ENCODE measurements at places on chromosomes 1 and 21.

DNA sequence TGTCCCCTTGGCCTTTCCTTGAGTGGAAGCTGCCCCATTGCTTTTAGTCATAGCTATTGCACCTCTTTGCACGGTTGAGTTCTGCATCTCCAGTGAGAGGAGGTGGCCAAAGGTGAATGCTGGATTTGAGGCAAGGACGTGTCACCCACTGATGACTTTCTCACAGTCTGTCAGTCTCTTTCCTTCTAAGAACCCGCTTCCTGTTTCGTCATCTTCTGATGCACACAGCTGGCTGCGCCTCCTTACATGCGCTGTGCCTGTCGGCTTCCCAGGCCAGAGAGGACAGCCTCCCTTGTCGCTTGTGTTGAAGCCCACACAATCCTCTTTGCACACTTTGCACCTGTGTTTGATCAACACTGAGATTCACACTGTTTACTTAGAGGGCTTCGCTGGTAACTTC lies 41.8 kb upstream of the PWP2 start:
- DNase-seq, result no peak

DNA sequence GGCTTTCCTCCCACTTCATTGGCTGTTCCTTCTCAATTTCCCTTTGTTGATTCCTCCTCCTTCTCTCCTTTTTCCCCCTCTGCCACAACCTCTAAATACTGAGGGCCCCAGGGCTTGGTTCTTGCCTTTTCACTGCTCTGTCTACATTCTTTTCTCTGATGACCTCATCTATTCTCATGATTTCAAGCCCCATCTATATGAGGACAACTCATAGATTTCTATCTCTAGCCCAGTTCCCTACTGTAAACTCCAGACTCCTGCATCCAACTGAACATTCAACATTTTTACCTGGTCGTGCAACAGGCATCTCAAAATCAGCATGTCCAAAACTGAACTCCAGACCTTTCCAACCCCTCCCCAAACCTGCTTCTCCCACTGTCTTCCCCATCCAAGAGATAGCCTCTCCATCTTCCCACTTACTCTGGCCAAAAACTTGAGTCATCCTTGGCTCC lies 11.5 kb upstream of the SLC9A1 start:
- no peak for DNase-seq

GRCh38 chr1:208536212-208536611 lies 292.0 kb upstream of the PLXNA2 start:
- no peak for DNase-seq

DNA sequence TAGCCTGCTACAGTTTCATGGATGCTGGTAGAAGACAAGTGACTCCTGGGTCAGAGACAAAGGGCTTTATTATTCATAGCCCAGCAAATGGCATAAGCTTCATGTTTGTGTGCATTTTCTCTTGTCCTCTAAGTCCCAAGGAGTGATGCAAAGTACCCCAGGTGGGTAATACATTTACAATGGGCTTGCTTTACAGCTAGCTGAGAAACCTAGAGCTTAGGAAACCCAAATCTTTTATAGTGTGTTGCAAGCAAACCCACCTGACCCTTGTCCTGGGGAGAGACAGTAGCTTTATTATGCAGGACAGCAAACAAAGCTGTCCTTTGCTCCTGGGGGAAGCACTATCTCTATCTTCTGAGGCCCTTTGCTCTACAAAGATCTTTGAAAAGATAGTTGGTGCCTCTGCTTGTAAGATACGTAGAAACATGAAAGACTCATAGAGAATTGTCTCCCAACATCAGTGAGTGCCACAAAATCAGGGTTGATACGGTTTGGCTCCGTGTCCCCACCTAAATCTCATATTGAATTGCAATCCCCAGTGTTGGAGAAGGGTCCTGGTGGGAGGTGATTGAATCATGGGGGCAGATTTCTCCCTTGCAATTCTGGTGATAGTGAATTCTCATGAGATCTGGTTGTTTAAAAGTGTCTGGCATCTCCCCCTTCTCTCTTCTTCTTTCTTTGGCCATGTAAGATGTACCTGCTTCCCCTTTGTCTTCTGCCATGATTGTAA lies 315.8 kb upstream of the USP24 start:
- DNase-seq, result no peak

DNA sequence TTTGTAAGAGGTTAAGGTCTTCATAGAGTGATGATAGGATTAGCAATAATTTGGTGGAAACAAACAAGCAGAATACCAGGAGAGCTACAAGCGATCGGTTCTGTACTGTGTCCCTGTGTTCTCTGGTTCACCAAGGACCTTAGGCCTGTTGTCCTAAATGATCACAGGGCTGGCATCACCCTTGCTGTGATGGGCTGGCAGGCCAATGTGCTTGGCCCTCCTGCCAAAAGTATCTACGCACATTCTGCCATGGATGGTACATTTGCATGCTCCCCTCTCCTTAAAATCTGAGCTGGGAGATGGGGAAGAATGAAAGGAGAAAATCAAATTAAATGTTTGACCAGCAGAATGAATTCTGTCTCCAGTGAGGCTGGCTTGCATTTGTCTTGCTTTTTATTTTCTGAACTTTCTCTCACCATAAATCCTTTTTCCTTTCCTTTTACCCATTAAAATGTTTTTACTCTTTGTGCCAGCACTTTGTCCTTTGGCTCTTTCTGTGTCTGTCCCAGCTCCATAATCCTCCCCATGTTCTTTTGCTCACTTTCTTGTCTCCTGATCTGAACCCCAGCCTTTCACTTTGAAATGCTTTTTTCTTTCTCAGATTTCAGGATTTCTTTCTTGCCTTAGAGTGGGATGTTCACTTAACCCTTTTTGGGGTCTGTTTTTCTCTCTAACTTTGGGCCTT lies 51.7 kb downstream of the PBX1 start:
- DNase-seq, result no peak
